Glomerular endothelial cell (primary cell): ENCODE measurements at places on chromosomes 5 and 9. TPM values are rescaled to one million over a fixed set of nuclear protein-coding genes. Genes with fewer than 3 reads are reported as not detected.

DNA sequence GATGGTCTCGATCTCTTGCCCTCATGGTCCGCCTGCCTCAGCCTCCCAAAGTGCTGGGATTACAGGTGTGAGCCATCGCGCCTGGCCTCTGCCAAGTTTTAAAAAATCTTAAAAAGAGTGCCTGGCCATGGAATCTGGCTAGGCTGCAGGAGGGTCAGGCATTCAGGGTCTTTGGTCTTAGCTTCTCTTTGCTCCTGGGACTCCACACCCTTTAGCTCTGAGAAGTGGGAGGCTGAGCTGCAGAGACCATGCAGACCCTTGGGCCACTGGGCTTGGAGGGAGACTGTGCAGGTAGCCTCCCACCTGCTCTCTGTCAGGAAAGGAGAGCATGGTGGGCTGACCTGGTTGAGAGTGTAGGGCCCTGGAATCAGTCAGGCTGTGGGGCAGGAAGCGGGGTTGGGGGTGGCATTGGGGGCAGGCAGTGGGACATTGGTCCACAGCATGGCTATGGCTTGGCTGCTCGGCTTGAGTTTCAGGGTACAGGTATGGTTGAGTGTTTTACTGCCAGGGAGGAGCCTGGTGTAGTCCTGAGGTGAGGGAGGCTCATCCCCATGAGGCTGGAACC lies 20.8 kb downstream of the PHF2 start:
- DNase-seq: no peak

The SCAMP1 gene
- total RNA-seq: 27.6 and 29.7 TPM in 2 replicates

The NR5A1 gene
- not detected in 2 replicates for total RNA-seq

DNA sequence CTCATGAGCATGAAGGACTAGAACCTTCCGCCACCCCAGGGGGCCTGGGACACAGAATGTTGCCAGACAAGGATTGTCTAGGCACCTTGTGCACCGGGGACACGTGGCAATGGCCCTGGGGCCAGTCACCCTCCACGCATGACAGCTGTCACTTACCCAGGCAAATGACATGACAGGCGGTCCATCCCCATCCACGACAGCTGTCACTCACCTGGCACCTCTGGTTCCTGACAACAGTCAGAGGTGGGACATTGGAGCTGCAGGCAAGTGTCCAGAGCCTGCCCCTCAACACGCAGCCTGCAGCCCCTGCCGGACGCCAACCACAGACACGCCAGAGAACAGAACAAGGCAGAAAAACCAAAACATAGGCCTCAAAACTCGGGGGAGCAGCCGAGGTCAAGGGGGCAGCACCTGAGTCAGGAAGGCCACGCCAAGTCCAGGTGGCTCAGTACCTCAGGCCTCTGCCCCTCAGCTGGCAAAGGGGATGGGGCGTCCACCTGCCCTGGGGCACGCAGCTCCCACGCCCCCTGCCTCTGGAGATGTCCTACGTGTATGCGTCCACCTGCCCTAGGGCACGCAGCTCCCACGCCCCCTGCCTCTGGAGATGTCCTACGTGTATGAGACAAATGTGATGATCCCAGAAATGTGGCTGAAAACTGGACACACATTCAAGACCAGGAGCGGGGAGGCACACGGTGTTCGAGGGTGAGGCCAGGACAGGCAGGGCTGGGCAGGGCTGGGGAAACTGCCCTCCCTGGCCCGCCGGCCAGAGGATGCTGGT lies 14.5 kb downstream of the VAV2 start:
- no peak for DNase-seq

The TAF11L5 gene
- not detected in 2 replicates for total RNA-seq
